ENCODE measurements at places on chromosomes 13 and 19.

GRCh38 chr19:28426730-28427225 lies 786.2 kb downstream of the UQCRFS1 start:
- DNase-seq, result no peak

GRCh38 chr13:48571126-48571913 lies 38.4 kb upstream of the RCBTB2 start:
- DNase-seq, result no peak

- DNase-seq, result no peak
Measured at GRCh38 chr13:75076476-75076875, 405.5 kb downstream of the TBC1D4 start.

DNA sequence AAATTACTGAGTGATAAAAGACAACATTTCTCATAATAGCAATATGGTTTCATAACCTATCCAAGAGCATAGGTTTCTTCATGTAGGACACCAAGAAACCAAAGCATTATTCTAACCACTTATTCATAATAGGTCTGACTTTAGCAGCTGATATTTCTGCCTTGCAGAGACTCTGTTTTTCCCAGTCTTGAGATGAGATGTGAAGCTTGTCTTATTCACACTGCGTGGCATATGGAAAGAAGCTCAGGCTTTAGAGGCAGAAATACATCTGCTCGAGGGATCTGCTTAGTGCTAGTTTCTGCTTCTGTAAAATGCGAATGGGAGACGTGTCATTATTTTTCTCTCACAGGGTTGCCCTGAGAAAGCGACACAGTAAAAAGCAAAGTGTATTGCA lies 232.0 kb upstream of the SPRY2 start:
- DNase-seq, result no peak

GRCh38 chr19:2249010-2249866 lies at the start of gene AMH:
TSS of gene AMH (plus strand) at chr19:2249323. CDS start at chr19:2249333, 10 bp downstream.
- no peak for DNase-seq

DNA sequence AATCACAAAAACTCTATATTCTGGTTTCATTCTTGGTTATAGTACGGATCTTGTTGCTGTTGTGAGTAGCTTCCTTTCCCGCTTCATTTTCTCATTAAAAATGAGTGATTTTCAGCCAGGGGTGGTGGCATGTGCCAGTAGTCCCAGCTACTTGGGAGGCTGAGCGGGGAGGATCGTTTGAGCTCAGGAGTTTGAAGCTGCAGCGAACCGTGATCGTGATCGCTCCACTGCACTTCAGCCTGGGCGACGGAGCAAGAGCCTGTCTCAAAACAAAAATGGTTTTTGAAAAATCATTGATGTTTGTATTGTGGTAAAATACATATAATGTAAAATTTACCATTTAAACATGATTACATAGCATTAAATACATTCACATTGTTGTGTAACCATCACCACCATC lies 71.6 kb upstream of the TM9SF2 start:
- DNase-seq, result no peak
